Fibroblast of villous mesenchyme (primary cell): ENCODE measurements at places on chromosomes 2 and 18. TPM values are rescaled to one million over a fixed set of nuclear protein-coding genes. Genes with fewer than 3 reads are reported as not detected.

- DNase-seq, result peak; percentile 35
Measured at GRCh38 chr2:55460562-55460961, 40.9 kb upstream of the CCDC88A start.

DNA sequence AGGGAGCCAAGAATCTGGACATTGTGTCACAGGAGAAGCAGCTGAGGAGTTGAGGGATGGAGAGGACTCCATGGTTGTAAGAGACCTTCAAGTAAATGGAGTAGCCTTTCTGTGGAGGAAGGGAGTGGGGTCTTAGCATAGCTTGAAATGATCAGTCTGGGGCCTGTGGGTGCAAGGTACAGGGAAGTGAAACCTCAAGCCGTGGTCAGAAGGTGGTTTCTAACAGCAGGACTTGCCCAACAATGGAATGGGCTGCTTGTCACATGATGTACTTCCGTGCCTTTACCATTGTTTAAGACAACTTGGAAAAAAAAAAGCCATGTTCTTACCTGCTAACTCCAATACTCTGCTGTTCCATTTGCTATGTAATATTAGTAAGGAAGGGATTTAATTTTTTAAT, 140.7 kb downstream of the LDLRAD4 start:
- no peak for DNase-seq

GRCh38 chr2:137873536-137874244, 90.6 kb upstream of the HNMT start:
- no peak for DNase-seq

DNA sequence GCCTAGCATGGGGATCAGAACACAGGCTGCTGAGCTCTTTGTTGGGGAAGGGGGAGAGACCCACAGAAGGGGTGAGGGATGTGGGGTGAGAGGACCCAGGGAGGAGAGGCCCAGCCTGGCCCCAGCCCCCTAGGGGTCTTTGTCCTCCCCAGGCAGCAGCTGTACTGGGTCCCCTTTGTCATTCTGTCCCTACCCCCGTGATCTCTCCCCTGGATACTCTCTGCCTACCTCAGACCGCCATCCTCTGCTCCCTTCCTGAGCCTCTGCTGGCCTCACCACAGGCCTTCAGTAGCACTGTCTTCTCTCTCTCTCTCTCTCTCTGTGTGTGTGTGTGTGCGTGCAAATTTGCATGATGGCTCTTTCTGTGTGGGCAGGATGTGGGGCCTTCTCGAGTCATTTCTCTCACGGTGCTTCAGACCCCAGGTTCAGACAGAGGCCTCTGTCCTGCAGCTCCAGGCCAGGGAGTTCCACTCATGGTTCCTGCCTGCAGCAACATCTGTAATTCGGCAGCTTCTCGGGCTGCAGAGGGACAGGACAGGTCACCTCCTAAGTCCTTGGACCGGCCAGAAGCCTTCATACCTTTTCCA, 1.4 kb downstream of the PSD4 start:
- DNase-seq, result no peak

GRCh38 chr18:67402543-67402942, 114.0 kb downstream of the DSEL start:
- peak; percentile 37 for DNase-seq

DNA sequence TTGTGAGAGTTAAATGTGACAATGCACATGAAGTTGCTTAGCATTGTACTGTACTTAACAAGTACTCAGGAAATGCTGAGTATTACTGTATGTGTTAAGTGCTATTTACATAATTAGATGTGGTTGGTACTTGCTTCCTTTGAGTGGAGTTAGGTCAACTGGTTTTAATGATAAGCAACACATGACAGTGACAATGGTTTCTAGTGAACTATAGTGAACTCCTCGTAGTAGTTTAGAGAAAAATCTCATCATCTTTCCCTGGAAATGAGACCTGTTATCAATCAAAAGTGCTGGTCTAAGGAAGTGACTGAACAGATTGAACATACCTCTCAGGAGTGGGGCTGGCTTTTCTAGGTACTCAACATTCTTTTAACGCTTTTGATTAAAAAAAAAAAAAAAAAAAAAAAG, 29.2 kb upstream of the ZDBF2 start:
- DNase-seq, result no peak

DNA sequence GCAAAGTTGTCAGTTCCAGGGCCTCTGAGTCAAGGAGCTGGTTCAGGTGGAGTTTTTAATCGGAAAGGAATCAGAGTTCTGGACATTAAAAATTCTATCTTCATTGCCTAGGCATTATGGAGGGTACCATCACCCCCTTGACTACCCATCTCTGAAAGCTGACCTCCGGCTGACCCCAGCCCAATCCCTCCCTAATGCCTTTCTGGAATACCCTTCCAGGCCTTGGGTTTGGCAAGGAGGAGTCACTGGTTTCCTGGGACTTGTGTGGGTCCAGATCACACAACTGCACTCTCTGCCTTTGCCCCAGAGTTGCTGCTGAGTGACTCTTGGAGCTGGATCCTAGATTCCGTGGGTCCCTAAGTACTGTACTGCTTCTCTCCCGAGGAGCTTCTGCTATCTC, 1.0 kb upstream of the OSR1 start:
- no peak for DNase-seq

- DNase-seq, result peak; percentile 21
Measured at GRCh38 chr2:108858894-108859293, 72.3 kb downstream of the CCDC138 start.

DNA sequence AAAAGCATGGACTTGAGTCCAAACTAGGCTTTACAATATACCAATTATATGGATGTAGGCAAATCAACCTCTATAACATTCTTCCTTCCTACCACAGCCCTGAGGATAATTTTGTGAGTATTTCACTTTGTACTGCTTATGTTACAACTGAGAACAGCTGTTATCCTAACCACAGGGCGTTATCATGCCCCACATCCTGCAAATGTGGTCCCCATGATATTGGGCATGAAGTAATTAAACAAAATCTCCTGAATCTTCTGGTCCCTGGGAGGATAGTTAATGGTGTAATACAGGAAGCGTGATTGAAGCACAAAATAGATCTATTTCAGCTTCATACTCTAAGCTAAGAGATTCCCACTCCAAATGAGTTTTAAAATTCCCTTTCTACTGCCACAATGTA, 223.6 kb downstream of the CDH20 start:
- no peak for DNase-seq

- DNase-seq, result peak; percentile 20
Measured at GRCh38 chr18:57447154-57447621, 12.0 kb downstream of the ONECUT2 start.

DNA sequence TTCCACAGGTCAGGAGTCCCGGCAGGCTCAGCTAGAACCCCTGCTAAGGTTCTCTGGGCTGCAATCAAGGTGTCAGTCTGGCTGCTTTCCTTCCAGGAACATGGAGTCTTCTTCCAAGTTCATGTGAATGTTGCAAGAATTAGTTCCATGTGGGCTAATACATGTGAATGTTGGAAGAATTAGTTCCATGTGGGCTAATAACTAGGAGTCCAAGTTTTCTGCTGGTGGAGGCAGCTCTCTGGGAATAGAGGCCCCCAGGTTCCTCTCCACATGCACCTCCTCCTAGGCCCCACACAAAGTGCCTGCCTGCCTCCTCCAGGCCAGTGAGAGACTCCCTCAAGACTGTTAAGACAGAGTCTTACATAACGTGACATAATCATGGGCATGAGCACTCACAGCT, 140.8 kb upstream of the SLC35G4 start:
- no peak for DNase-seq

DNA sequence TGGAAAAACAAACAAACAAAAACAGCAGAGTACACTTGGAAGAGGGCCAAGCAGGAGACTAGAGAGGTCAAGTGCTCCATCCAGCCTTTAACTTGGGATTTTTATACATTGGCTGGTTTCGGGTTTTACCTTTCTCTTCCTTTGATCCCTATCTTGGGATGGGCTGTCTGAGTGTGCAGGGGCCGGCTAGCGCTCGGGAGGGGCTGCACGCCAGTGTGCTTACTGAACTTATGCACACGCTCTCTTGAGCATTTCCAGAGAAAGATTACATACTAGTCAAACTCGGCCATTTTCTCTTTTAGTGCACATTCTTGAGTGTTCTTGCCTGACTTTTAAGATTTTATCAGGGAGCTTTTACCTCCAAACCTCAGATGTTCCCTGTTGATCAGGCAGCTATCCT, 707.8 kb downstream of the DSC3 start:
- no peak for DNase-seq

The ZNF385B gene
- total RNA-seq, result not detected in 2 replicates

The WIPF1 gene
- total RNA-seq, result 13.0 and 15.1 TPM in 2 replicates

The VIL1 gene
- under 0.01 TPM in 1 of 2 replicates, not detected in the other for total RNA-seq

The KDM3A gene
- total RNA-seq, result 15.1 and 17.4 TPM in 2 replicates

The CFAP210 gene
- not detected in 2 replicates for total RNA-seq

The STAT4 gene
- total RNA-seq, result 1.3 and 2.6 TPM in 2 replicates

The FABP1 gene
- total RNA-seq, result not detected in 2 replicates

The POTEC gene
- under 0.01 TPM in 1 of 2 replicates, not detected in the other for total RNA-seq

The LDLRAD4 gene
- total RNA-seq, result 0.43 and 0.97 TPM in 2 replicates

The CFLAR gene
- 65.1 and 143 TPM in 2 replicates for total RNA-seq

The MPP4 gene
- total RNA-seq, result 5.2 and 5.5 TPM in 2 replicates

The ACTG2 gene
- 59.6 and 113 TPM in 2 replicates for total RNA-seq

The PPIL3 gene
- total RNA-seq, result 28.0 and 38.9 TPM in 2 replicates

The RAX gene
- total RNA-seq, result not detected in 2 replicates

The RALB gene
- 35.1 and 66.9 TPM in 2 replicates for total RNA-seq

The FTCDNL1 gene
- 0.32 and 0.43 TPM in 2 replicates for total RNA-seq

The ITPRIPL1 gene
- total RNA-seq, result 3.2 and 5.2 TPM in 2 replicates

The SLC19A3 gene
- under 0.01 and 0.32 TPM in 2 replicates for total RNA-seq

The POMC gene
- total RNA-seq, result 0.32 TPM in 1 of 2 replicates, not detected in the other
